ENCODE measurements at places on chromosomes 6 and 20.

- DNase-seq = no peak
These were observed 370.1 kb downstream of the FOXA2 start for GRCh38 chr20:22214296-22214695.

DNA sequence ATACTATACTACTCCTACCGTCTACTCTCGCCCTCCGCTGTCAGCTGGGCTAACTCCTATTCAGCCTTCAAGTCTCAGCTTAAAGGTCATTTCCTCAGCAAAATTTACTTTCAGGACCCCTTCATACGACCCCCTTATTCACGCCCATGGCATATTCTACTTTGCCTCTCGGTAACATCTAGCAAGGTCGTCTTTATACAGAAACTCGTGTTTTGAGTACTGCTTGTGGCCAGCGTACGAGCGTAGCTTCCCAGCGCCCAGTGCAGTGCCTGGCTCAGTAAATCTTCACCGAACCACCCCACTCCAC is 546 bp downstream of the CRNKL1 start:
- no peak for DNase-seq

DNA sequence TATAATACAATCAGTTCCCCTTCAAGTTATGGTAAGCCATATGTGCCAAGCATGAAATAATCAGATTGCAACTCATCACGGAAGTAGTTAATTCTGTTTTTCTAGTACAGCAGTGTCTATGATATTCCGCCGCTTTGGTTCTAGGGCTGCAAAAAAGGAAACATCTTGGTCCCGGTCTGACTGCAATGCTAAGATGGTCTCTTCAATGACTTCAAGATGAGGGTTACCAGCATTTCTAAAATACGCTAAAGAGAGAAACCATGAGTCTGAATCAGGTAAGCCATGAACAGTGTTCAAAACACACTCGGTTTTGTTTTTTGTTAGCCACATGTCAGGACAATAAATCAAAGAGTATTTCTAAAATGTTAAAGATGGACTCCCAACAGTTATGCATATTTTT is 3.2 kb upstream of the ANKRD60 start:
- no peak for DNase-seq

DNA sequence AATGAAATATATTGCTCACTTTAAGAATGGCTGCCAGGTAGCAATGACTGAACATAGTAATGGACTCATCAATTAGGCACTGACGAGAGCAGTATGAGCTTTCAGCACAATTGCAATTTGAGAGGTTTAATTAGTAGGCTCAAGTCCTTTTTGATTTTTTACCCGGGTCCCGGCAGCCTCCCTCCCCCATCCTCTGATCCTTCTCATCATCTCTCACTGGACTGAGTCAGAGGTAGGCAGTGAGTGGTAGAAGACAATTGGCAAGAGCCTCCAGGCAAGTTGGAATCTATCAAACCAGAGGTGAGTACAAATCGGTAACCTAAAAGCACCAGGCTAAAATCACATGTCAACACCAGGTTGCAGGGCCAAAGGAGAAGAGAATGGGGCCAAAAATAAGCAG is 107.9 kb downstream of the DCDC2 start:
- DNase-seq = peak; percentile 21

- DNase-seq = no peak
These were observed 74.8 kb downstream of the IMPG1 start for GRCh38 chr6:75997696-75998095.

DNA sequence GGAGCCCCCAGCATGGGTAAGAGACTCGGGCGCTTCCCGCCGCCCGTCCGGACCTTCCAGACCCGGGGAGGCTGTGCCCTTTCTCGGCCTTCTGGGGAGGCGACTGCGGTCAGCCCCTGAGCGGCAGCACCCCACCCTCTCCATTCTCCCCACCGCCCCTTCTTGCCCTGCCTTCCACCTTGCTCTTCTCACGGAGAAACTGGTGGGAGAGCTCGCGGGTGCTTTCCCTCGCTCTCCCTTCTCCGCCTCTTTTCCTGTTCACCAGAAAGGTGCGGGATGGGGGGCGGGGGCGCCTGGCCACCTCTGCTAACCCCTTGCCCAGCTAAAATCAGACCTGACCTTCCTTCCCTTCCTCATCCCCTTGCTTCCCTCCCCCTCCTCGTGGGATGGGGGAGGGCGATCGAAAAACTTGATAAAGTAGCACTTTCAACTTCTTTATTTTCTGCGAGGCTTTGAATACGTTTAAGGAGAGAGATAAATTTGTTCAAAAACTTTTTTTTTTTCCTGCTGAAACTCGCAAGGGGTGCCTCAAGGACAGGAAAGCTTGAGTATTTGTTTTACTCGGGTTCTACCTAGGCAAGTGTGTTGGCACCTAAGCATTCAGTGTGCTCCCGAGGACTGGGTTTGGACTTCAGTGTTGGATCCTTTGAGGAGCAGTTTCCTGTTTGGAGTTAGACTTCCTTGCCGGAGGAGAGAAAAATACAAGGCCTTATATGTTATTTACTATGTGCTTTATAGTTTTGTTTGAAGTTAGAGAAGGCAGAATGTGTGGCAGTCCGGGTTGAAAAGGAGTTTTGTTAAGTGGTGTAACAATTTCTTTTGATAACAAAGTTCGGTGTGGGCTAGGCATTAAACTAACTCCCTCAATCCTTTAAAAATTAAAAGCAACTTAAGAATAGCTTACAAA is 897 bp downstream of the CD2AP start:
- DNase-seq = peak; percentile 71

DNA sequence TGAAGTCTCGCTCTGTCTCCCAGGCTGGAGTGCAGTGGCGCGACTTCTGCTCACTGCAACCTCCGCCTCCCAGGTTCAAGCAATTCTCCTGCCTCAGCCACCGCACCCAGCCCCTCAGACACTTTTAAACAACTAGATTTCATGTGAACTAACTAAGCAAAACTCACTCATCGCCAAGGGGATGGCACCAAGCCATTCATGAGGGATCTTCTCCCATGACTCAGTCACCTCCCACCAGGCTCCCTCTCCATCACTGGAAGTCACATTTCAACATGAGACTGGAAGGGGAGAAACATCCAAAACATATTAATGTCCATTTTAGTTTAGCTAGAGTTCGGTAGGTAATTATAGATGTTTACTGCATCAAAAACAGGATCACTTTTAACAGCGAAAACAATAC is 95.9 kb upstream of the PRL start:
- no peak for DNase-seq

DNA sequence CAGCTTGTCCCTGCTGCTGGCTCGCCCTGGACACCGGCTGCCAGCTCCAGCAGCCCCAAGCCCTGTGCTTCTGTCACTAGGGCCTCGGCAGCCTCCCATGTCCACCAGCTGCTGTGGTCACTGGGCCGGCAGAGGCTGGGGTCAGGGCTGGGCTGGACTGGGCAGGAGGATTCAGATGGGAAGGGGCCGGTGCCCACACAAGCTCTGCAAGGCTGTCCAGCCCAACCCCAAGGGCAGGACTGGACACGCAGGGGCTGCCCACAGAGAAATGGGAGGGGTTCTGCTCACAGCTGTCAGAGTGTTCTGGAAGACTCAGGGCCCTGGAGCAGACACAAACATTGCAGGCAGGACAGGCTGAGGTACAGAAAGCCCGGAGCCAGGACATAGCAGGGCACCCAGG is 65.6 kb downstream of the ADNP start:
- no peak for DNase-seq

DNA sequence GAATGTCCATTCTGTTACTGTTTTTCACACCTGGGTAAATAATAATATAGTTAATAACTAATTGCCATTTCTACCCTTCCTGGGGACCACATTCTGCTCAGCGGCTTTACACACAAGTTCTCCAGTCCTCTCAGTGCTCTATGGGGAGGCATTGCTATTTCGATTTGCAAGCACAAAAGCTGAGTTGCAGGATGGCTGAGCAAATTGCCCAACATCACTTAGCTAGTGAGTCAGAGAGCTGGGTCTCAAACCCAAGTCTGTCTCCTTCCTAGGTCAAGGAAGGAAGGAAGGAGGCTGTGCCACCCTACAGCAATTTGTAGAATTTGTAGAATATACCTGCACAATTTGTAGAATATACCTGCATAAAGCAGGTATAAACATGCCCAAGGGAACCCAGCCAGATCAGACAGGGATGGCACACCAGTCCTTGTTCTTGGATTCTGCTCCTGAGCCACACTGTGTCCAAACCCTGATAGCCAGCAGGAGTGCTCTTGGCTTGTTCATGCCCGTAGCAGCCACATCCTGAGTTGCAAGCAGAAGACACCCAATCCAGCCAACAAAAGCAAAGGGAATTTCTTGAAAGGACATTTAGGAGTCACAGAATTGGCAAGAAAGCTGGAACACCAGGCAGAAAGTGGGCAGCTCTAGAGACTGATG is 56.9 kb downstream of the LY86 start:
- no peak for DNase-seq

GRCh38 chr6:1217396-1217795 is 94.5 kb upstream of the FOXQ1 start:
- DNase-seq = no peak

DNA sequence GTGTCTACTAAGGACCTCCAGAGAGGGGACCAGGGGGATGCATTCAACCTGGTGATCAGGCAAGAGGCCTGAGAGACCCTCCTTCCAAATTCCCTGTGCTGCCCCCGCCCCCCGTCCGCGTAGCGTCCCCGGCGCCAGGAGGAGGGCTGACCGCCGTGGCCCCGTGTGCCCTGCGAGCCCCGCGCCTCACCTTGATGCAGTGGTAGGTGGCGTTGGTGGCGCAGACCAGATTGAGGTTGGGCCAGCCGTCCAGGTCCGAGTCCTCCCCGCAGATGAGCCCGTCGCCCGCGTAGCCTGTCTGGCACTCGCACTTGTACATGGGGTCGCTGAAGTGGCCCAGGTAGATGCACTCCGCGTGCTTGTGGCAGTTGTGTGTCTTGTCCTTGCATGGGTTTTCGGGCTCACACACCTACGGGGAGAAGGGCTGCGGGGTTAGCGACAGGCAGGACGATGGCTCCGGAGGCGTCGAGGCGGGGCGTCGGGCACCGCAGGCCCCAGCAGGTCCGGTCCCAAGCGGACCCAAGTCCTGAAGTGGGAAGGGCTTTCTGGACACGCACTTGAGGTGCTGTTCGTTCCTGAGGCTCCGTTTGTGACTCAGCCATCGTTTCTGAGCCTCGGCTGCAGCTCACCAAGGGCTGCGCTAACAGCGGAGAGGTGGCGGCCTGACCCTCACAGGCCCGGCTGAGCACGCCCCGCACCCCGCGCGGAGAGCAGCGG is 21.7 kb downstream of the THBS2 start:
- no peak for DNase-seq

- DNase-seq = no peak
These were observed 103.6 kb upstream of the SGK1 start for GRCh38 chr6:134421501-134421900.

DNA sequence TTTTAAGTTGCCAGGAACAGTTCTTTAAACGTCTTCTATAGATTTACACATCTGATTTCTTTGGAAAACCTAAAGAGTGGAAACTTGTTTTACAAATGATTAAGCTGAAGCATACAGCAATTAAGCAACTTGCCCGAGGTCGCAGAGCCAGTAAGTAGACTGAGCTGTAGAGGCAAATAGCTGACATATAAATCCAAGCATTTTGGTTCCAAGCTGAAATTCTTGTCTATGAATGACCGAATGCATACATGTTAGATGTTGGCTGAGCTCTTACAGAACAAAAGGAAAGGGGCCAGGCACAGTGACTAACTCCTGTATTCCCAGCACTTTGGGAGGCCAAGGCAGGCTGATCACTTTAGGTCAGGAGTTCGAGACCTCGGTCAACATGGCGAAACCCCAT is 101.8 kb upstream of the SGK1 start:
- DNase-seq = no peak

DNA sequence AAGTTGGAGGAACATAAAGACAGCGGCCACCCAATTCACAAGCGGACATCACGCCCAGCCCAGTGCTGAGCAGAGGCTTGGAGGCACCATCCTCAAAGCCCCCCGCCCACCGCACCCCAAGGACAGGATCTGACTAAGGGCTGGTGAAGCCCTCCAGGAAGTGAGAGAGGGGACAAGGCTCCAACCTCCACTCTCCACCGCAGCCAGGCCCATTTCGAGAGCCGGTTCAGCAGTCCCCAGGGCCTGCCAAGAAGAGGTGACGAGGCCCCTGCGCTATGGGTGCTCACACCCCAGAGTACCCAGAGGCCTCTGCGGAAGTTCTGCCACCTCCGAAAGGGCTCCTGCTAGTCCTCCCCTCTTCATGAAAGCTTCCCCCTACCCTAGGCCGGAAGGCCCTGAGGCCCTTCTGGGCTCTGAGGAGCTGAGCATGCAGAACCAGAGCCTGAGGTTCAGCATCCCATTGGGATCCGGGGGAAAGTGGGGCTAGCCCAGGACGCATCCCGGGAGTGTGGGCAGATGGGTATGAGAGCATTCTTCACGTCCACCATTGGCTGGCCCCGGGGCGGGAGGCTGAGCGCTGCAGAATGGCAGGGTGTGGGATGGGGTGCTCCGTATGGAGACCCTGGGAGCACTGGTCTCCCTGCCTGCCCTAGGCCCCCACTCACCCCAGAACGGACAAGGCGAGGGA is 2.5 kb downstream of the GRM4 start:
- no peak for DNase-seq

DNA sequence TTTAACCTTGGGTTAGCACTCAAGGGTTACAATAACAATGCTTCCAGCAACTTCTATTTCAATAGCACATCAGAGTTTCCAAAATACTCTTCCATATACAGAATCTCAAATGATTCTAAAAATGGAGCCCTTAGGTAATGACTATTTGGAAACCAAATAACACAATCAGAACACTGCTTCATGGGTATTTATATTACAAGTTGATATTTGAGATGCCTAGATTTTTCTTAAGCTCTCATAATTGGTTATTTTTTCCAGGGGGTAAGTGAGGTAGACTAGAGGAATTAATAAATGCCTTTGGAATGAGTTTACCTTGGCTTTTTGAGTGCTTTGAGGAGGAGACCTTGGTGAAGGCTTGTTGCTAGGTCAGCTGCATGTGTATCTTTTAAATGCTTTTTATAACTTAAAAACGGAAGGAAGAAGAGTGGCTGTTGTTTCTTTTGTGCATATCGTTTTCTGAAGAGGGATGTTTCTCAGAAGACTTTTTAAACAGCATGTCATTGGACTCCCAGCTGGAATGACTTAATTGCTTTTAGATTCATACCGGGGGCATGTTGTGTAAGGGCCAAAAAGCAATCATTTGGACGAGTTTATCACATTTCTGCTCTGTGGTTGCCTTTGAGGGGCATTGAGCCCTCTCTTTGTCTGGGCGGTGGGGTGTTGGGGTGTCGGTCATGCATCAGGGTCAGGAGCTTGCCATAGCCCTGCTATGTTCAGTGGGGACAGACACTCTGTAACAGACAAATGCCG is 186.0 kb downstream of the DTNBP1 start:
- DNase-seq = no peak

- no peak for DNase-seq
These were observed 35.0 kb upstream of the ZBP1 start for GRCh38 chr20:57654998-57655808.
